Epithelial cell of alveolus of lung (primary cell): ENCODE measurements at places on chromosomes 16 and 17. TPM values are rescaled to one million over a fixed set of nuclear protein-coding genes. Genes with fewer than 3 reads are reported as not detected.

Gene TBC1D16
- total RNA-seq, result 30.8 and 50.2 TPM in 2 replicates

Gene MT1G
- 18.6 and 78.2 TPM in 2 replicates for total RNA-seq

Gene BBS2
- 30.1 and 56.3 TPM in 2 replicates for total RNA-seq

Gene PFN1
- total RNA-seq, result 668 and 1,703 TPM in 2 replicates

Gene ADAMTS18
- 0.16 and 1.3 TPM in 2 replicates for total RNA-seq

Gene MYH13
- not detected in 2 replicates for total RNA-seq

Gene LITAFD
- total RNA-seq, result not detected in 2 replicates

Gene VPS25
- total RNA-seq, result 89.2 and 114 TPM in 2 replicates

Gene RNU2-1
- total RNA-seq, result not detected in 2 replicates

Gene CD79B
- total RNA-seq, result not detected in 2 replicates

Gene TNFRSF13B
- not detected in 2 replicates for total RNA-seq

Gene CCDC200
- not detected in 2 replicates for total RNA-seq

Gene SHBG
- 0.26 and 1.4 TPM in 2 replicates for total RNA-seq

Gene SPN
- not detected in 2 replicates for total RNA-seq

Gene KRTAP2-3
- total RNA-seq, result 1.9 TPM in 1 of 2 replicates, not detected in the other

Gene SDK2
- 0.48 and 3.1 TPM in 2 replicates for total RNA-seq

Gene EXOC3L1
- total RNA-seq, result 0.39 and 0.96 TPM in 2 replicates

Gene FAM171A2
- 7.9 and 23.6 TPM in 2 replicates for total RNA-seq

Gene NPIPA8
- total RNA-seq, result 3.7 and 9.1 TPM in 2 replicates

Gene KRT9
- total RNA-seq, result not detected in 2 replicates

Gene STH
- total RNA-seq, result not detected in 2 replicates

Gene TNP2
- total RNA-seq, result not detected in 2 replicates

Gene PRCD
- total RNA-seq, result 3.7 and 14.2 TPM in 2 replicates

Gene RGS11
- 0.13 and 0.88 TPM in 2 replicates for total RNA-seq

Gene PHB1
- total RNA-seq, result 86.3 and 137 TPM in 2 replicates

Gene HSD17B2
- total RNA-seq, result 8.3 TPM in 1 of 2 replicates, not detected in the other

Gene RAI1
- 15.0 and 30.3 TPM in 2 replicates for total RNA-seq

Gene KRTAP2-2
- total RNA-seq, result not detected in 2 replicates

Gene PRDM7
- 0.16 TPM in 1 of 2 replicates, not detected in the other for total RNA-seq

Gene NPIPB9
- 0.24 TPM in 1 of 2 replicates, not detected in the other for total RNA-seq

Gene MTHFSD
- 13.2 and 14.8 TPM in 2 replicates for total RNA-seq

Gene ST6GALNAC1
- 0.26 TPM in 1 of 2 replicates, not detected in the other for total RNA-seq

Gene TBX6
- total RNA-seq, result 0.13 and 2.6 TPM in 2 replicates

Gene VEZF1
- 41.5 and 42.5 TPM in 2 replicates for total RNA-seq

Gene NT5M
- 1.3 and 1.9 TPM in 2 replicates for total RNA-seq

Gene CCL1
- total RNA-seq, result not detected in 2 replicates

Gene XYLT1
- 1.1 and 5.7 TPM in 2 replicates for total RNA-seq

Gene ABI3
- 3.5 and 4.9 TPM in 2 replicates for total RNA-seq

Gene DNAH9
- total RNA-seq, result not detected in 2 replicates

Gene SHISA9
- total RNA-seq, result not detected in 2 replicates

Gene ACE
- total RNA-seq, result 2.5 and 7.0 TPM in 2 replicates
